ENCODE measurements at places on chromosomes 11 and 22.

- H3K27ac ChIP-seq = no peak overlapping the region
- H3K4me3 ChIP-seq = no peak overlapping the region
- no peaks in the 10 kb centered on the region for H3K27me3 ChIP-seq
- no peaks in the 10 kb centered on the region for H3K36me3 ChIP-seq
- H3K4me1 ChIP-seq = no peaks in the 10 kb centered on the region
These were observed 14.7 kb upstream of the ARHGAP8 start for GRCh38 chr22:44737406-44738346.

DNA sequence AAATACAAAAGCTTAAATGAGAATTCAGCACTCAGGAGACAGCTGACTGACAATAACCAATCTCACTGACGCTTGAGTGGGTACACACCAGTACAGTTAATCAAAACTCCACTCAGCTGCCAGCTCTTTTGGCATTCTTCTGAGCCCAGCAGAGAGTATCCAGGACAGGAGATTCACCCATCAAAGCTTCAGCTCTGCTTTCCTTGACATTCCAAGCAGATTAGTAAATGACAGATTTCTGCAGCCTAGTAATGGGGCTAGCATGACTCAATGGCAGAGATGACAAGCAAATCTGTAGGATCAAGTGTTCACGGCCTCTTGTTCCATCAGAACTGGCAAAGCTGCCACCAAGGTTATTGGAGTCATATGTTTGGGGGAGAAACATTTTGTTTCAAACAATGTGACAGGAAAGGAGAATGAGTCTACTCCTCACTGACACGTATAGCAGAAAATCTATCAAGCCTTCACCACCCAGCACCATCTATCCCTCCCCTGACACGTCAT, 420.0 kb downstream of the DYNC2H1 start:
- H3K27ac ChIP-seq = no peak overlapping the region
- no peaks in the 10 kb centered on the region for H3K36me3 ChIP-seq
- no peaks in the 10 kb centered on the region for H3K4me1 ChIP-seq
- no peak overlapping the region for H3K4me3 ChIP-seq

GRCh38 chr11:117663821-117664220, 133.2 kb downstream of the DSCAML1 start:
- H3K27me3 ChIP-seq = no peaks in the 10 kb centered on the region
- DNase-seq = no peak
- no peaks in the 10 kb centered on the region for H3K36me3 ChIP-seq
- no peak overlapping the region for H3K4me3 ChIP-seq

DNA sequence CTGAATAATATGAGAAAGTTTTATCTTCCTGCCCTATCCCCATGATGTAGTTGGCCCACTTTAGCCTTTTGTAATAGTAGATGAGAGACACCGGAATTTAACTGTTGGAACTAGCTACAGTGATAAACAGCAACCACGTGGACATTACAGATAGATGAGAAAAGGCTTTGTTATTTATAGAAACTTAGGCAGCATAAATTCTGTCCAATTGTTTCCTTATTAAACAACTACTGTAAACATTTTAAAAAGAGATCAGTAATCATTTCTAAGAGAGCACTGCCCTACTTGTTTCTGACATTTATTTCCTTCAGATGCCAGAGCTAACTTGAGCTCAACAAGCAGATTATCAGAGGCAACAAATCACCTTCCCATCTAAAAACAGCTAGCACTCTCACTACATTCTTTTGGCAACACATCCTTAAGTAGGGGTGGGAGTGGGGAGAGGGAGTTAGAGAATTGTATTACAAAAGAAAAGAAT, 63.1 kb downstream of the SOX6 start:
- no peaks in the 10 kb centered on the region for H3K36me3 ChIP-seq
- no peak overlapping the region for H3K27ac ChIP-seq
- no peaks in the 10 kb centered on the region for H3K4me1 ChIP-seq
- DNase-seq = no peak
- H3K4me3 ChIP-seq = no peak overlapping the region
- H3K27me3 ChIP-seq = no peaks in the 10 kb centered on the region

DNA sequence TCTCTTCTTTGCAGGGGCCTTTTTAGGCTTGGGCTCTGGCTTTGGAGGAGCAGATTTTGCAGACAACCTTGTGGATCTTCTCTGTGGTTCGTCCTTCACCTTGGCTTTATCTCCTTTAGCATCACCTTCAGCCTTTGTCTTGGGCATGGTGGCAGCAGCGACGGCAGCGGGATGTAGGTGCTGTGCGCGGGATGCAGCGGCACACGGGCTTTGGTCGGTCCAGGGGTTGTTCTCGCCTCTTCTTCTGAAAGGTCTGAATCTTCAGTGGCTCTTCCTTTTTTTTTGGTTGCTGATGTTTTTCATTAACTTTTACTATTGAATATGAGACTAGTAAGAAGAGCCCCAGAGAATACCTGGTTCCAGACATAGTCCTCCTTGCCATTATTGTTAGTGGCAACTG, 10.0 kb downstream of the MEI1 start:
- H3K27ac ChIP-seq = no peak overlapping the region
- H3K27me3 ChIP-seq = no peaks in the 10 kb centered on the region
- no peak overlapping the region for H3K4me3 ChIP-seq
- DNase-seq = no peak

- no peak overlapping the region for H3K4me3 ChIP-seq
- H3K36me3 ChIP-seq = peaks cover 36% of the 10 kb centered on the region
- H3K4me1 ChIP-seq = no peaks in the 10 kb centered on the region
- DNase-seq = no peak
- H3K27me3 ChIP-seq = no peaks in the 10 kb centered on the region
- no peak overlapping the region for H3K27ac ChIP-seq
These were observed 27.0 kb downstream of the NCAPD3 start for GRCh38 chr11:134196756-134197155.

GRCh38 chr11:79400717-79401330, 40.0 kb downstream of the TENM4 start:
- no peaks in the 10 kb centered on the region for H3K36me3 ChIP-seq
- H3K27ac ChIP-seq = no peak overlapping the region
- no peak for DNase-seq

DNA sequence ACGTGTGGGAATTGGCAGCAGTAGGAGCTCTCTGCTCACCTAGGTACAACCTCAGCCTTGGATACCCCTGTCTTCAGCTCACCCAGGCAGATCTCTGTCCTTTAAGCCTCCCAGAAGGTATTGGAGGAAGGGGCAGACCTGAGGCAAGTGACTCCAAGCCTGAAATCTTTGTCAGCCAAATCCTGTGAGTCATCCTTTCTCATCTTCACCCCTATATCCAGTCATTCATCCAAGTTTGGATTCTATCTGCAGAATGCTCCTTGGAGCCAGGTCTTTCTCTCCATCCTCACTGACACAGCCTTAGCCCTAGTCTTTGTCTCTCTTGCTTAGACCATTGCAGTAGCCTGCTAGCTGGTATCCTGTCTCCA, 10.4 kb upstream of the THY1 start:
- H3K36me3 ChIP-seq = no peaks in the 10 kb centered on the region
- no peak overlapping the region for H3K27ac ChIP-seq
- no peak for DNase-seq
- H3K4me1 ChIP-seq = peaks cover 11% of the 10 kb centered on the region
- H3K27me3 ChIP-seq = peaks cover 2% of the 10 kb centered on the region
- H3K4me3 ChIP-seq = no peak overlapping the region

- peaks cover 3% of the 10 kb centered on the region for H3K36me3 ChIP-seq
- no peaks in the 10 kb centered on the region for H3K27me3 ChIP-seq
- peak overlapping the region; percentile 77 for H3K27ac ChIP-seq
- peak overlapping the region; percentile 34 for H3K4me3 ChIP-seq
These were observed 34.6 kb downstream of the SPECC1L start for GRCh38 chr22:24305260-24305692.

- H3K36me3 ChIP-seq = no peaks in the 10 kb centered on the region
- H3K4me1 ChIP-seq = no peaks in the 10 kb centered on the region
- no peak overlapping the region for H3K27ac ChIP-seq
- no peak for DNase-seq
- no peak overlapping the region for H3K4me3 ChIP-seq
- H3K27me3 ChIP-seq = no peaks in the 10 kb centered on the region
These were observed 22.0 kb upstream of the MS4A6A start for GRCh38 chr11:60204922-60205321.

DNA sequence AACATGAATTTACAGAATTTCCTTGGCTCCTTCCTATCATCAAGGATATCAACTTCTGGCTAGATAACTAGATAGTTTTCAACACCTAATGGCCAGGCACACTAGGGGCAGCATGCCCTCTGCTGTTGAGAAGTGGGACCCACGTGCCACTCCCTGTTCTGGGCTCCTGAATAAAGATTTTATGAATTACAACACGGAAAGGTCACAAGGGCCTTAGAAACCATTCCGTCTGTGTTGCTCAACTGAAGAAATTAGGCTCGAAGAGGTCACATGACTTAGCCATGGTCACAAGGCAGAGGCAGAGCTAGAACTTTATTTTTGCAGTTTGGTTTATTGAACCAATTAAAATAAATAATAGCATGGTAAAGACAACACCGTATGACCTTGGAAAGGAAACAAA, 36.0 kb downstream of the PRCP start:
- DNase-seq = peak; percentile 55
- H3K4me3 ChIP-seq = no peak overlapping the region
- H3K36me3 ChIP-seq = no peaks in the 10 kb centered on the region
- no peaks in the 10 kb centered on the region for H3K27me3 ChIP-seq
- peaks cover 3% of the 10 kb centered on the region for H3K4me1 ChIP-seq

DNA sequence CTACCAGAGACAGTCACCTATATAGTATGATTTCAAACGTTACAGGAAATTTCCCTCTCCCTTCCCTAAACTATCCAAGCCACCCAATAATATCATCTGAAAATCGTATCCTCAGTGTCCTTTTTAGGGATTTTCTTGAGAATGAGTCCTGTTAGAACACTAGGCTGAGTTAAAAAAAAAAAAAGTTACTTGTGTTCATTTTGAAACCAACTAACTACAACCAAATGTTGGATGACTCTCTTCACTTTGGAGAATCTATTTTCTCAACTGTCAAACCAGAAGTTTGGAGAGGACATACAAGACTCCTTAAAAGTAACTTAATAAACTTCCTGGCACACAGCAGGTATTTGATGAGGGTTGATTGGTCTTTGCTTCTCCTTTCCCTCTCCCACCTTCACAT, 183.2 kb upstream of the SESN3 start:
- H3K4me3 ChIP-seq = no peak overlapping the region
- no peak overlapping the region for H3K27ac ChIP-seq
- no peaks in the 10 kb centered on the region for H3K4me1 ChIP-seq
- DNase-seq = no peak
- no peaks in the 10 kb centered on the region for H3K36me3 ChIP-seq

- no peak overlapping the region for H3K27ac ChIP-seq
- no peaks in the 10 kb centered on the region for H3K36me3 ChIP-seq
- H3K27me3 ChIP-seq = no peaks in the 10 kb centered on the region
- H3K4me1 ChIP-seq = peaks cover under 1% of the 10 kb centered on the region
- no peak overlapping the region for H3K4me3 ChIP-seq
These were observed 108.6 kb downstream of the BRD1 start for GRCh38 chr22:49719046-49719445.

DNA sequence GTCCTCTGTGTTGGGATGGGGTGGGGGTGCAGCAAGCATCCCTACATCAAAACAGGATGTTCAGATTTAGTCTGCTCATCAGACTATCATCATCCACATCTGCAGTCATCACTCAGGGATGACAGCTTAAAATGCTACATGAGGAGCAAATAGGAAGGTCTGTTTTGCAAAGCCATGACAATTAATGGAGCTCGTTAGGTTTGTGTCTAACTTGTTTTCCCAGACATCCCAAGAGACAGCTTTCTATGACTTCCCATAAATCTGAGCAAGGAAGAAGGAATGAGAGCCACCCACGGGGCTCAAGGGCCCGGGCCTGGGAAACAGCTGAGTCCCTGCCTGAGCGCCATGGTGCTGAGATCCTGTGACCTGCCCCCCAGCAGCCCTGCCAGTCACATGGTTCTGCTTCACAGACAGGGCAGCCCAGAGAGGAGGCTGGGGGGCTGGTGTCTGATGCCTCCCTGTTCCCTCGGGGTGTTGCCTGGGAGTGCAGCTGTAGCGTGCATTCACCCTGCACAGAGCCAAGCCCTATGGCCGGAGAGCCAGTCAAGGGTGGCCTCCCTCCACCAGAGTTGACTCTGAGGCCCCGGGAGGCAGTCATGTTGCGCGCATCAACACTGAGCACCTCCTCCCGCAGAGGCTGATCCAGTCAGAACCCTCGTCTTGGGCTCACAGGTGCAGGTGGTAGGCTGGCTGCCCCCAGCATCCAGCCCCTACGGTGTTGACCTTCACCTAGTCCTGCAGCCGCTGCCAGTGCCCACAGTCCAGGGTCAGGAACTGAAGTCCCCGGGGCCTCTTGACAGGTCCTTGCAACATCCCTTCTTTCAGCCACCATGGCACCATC, 12.1 kb downstream of the DERL3 start:
- H3K36me3 ChIP-seq = peaks cover 51% of the 10 kb centered on the region
- no peak overlapping the region for H3K4me3 ChIP-seq
- H3K27ac ChIP-seq = no peak overlapping the region
- DNase-seq = no peak
- no peaks in the 10 kb centered on the region for H3K4me1 ChIP-seq

GRCh38 chr11:65292890-65293289, 21.8 kb upstream of the CDC42EP2 start:
- peaks cover 50% of the 10 kb centered on the region for H3K36me3 ChIP-seq
- no peaks in the 10 kb centered on the region for H3K27me3 ChIP-seq
- H3K27ac ChIP-seq = no peak overlapping the region
- H3K4me3 ChIP-seq = no peak overlapping the region
- DNase-seq = peak; percentile 63

Measured in common myeloid progenitor, CD34-positive (primary cell).